Spleen (tissue), 13 donors: ENCODE measurements at places on chromosomes 1 and 21. TPM values are rescaled to one million over a fixed set of nuclear protein-coding genes. Genes with fewer than 3 reads are reported as not detected.

DNA sequence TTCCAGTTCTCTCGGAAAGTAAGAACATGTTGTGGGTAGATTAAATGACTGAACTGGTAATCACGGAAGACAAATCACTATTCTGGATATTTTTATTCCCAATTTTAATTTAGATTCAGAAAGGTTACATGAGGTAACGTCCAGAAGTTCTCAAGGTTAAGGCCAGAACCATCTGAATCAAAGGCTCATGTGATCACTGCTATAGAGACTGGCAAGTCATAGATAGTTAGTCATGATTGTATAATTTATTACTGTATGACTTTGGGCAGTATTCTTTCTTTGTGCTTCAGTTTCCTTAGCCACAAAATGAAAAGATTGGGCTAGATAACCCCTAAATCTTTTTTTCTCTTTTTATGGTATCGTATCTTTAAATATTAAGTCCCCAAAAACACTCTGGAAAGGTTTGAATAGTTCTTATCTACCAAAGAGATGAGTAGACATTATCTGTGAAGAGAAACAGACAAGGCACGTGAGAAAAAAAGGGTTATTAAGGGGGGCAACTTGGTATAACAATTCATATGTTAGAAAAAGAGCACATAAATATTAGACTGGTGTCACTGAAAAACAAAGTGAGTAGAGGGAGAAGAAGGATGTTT lies 241.0 kb downstream of the PTPRC start:
- DNase-seq: no peak

DNA sequence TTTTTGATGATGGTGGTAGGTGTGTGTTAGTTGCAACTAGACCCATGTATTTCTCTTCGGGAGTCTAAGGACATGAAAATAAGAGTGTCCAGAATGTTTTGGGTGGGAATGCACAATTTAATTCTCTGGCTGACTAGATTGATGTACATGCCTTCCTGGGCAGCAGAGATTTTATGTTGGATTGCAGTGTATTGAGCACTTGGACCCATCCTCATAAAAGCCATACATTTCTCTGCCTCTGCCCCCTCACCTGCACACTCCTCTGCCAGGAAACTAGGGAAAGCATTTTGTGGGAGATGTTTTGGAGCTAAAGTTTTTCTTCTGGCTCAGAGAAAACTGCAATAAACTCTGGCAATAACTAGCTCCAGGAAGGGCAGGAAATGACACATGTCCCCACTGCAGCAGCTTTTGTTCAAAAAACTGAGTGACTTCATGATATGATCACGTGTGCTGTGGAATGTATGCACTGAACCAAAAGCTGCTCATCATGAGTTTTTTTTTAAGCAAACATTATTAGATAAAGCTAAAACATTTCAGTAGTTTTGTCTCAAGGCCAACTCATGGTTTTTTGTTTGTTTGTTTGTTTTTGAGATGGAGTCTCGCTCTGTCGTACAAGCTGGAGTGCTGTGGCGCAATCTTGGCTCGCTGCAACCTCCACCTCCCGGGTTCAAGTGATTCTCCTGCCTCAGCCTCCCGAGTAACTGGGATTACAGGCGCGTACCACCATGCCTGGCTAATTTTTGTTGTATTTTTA lies 17.6 kb downstream of the RIT1 start:
- DNase-seq: no peak

DNA sequence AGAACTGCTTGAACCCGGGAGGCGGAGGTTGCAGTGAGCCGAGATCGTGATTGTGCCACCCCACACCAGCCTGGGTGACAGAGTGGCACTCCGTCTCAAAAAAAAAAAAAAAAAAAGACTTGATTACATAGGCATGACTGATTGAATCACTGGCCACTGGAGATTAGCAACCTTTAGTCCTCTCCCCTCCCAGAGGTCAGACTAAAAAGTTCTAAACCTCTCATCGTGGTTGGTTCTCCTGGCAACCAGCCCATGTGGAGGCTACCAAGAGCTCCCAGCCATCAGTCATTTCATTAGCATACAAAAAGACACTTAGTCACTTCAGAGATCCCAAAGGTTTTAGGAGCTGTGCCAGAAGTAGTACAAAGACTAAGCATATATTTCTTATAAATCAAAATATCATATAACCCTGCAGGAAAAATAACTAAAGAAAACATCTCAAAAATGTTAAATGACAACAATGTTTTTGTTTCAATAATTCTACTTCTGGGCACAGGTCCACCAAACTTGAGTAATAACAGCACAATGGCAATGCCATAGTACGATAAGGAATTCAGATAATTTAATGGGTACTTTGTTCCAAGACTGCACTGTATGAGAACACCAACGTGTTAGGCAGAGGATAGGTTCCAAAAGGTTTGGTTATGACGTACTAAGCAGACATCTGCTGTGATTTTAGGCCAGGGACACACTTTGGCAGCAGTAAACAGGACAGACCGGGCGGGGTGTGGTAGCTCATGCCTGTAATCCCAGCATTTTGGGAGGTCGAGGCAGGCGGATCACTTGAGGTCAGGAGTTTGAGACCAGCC lies 18.1 kb downstream of the USP48 start:
- DNase-seq: no peak

GRCh38 chr1:110672753-110673108 lies 2.0 kb downstream of the KCNA3 start:
- DNase-seq: no peak

GRCh38 chr1:153610811-153611301 lies 2.1 kb downstream of the S100A16 start:
- no peak for DNase-seq

DNA sequence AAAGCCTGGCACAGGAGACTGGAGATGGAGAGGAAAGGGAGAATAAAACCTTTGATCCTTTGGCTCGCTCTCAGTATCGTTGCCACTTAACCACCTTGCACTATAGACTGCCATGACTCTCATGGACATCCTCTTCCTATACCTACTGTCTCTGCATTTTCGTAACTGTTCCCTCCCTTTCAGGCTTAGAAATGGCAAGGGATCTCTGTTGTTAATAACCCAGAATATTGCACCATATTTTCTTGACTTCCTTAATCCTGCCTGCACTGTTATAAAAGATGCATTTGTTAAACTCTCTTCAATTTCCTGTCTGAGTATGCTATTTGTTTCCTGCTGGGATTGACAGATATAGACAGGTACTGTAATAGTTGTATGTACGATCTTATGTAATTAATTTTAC lies 38.6 kb downstream of the CYYR1 start:
- DNase-seq: no peak

DNA sequence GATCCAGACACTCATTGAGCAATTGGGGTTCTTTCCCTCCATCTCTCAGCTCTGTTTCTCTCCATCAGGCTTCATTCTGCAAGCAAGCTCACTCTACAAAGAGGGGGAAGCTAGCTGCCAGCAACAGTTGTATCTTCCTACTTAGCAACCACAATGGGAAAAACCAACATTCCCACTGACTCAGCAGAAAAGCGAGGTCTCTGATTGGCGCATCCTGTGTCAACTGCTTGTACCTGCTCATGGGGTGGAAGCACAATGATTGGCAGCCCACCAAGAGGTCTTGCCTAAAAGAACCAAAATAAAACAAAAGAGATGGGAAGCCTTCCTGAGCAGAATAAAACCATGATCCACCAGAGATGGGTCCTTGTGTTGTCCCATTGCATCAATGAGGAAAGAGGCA lies 4.0 kb upstream of the CDA start:
- no peak for DNase-seq

- no peak for DNase-seq
These were observed 3.2 kb upstream of the CELSR2 start for GRCh38 chr1:109246141-109246551.

Gene SPRR1A
- polyA plus RNA-seq: not detected

Gene LDLRAD2
- polyA plus RNA-seq: 4.3 TPM

Gene OR10Z1
- polyA plus RNA-seq: not detected

Gene OPRD1
- not detected for polyA plus RNA-seq

Gene ORC1
- polyA plus RNA-seq: 1.6 TPM
